Central memory CD4-positive, alpha-beta T cell (primary cell): ENCODE measurements at places on chromosomes 12 and 14.

DNA sequence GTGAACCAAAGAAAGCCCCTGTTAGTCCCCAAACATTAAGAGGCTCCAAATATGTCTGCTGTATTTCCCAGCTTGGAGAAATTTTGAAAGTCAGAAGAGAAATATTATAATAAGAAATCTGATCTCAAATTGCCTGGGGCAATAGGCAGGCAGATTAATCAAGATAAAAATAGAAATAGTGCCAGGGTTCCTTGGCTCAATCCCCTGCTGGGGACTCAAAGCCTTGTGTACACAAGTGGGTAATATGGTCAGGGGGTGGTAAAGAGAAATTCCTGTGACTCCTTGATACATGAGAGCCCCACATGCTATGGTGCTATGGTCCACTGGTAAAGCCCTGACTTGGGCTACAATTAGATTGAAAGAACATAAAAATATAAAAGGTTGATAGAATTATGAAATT, 41.3 kb upstream of the ARID2 start:
- DNase-seq: no peak

GRCh38 chr14:29857551-29857950, 70.1 kb downstream of the PRKD1 start:
- no peak for DNase-seq

GRCh38 chr12:71250166-71250565, 92.4 kb upstream of the TSPAN8 start:
- DNase-seq: no peak

DNA sequence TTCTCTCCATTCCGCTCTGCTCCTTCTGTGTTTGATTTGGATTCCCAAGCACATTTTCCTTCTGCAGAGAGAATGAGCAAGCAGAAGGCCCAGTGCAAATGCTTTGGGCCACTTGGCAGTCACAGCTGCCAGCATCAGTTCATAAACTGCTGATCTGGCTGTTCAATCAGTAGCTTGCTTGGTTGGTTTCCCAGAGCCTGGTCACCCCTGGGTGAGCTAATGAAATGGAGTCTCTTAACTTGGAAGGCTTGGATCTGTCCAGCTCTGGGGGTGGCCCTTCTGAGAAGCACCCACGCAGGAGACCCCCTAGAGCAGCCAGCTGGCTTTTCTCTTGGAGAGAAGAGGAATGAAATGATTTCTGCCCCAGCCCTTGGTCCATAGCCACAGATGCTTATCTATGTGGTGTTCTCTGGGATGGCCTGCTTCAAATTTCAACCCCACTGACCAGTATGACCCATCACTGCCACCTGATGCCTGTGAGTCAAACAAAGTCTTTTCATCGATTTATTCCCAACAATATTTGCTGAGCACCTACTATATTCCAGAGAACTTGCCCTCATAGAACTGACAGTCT, 30.3 kb downstream of the FAIM2 start:
- no peak for DNase-seq

DNA sequence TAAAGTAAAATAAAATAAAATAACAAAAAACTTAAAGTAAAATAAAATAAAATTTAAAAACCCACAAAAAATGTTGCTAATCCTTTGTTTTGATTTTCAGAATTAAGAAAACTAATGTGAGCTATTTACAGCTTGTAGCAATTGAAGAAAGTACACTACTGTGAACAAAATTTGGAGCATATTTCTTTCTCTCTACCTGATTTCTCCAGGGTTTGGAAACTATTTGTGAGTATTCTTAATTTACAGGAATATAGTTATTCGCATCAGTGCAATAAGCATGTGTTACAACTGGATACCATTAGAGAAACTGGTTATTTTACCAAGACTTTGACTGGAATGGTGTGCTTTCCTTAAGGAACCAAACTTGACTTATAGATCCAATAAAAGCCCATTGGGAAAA, 86.1 kb upstream of the CNOT2 start:
- DNase-seq: no peak

DNA sequence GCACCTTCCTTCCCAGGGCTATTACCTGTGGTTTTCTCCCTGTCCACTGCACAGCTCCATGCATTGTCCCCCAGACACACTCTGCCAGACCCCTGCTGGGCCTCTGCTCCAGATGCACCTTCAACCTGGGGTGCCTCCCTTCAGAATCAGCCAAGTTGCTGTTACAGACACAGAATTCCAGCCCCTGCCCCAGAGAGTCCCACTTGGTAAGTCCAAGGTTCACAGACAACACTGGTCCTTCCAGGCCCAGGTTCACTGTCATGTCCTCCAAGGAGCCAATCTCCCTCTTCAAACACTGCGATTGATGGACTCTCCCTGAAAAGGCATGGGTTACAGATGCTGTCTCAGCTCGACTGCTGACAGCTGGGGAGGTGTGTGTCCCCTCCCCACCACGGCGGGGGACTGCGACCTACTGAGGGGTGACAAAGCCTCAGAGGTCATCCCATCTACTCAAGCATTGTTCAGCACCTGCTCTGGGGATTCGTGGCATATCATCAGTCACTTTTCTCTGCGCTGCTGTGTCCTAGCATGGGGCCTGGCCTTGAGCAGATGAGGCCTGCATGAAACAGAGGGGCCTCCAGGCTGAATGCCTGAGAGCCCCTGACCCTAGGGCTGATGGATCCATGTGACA, 24.3 kb downstream of the CALM1 start:
- no peak for DNase-seq

DNA sequence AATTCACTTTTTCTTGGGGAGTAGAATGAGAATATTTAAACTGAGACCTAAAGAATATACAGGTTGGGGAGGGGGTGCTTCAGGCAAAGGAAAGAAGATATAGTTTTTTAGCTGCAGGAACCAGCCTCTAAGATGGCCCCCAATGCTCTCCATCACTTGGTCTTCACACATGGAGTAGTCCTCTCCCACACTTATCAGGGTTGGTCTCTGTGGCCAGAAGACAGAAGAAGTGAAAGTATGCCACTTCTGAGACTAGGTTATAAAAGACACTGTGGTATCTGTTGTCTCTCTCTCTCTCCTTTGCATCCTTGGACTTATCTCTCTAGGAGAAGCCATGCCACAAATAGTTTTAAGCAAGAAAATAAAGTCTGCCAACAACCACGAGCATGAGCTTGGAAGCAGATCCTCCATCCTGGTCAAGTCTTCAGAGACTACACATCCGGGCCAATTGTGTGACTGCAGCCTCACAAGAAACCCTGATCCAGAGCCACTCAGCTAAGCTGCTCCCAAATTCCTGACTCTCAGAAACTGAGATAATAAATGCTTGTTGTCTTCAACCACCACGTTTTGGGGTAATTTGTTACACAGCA, 18.0 kb downstream of the PUS7L start:
- DNase-seq: no peak

DNA sequence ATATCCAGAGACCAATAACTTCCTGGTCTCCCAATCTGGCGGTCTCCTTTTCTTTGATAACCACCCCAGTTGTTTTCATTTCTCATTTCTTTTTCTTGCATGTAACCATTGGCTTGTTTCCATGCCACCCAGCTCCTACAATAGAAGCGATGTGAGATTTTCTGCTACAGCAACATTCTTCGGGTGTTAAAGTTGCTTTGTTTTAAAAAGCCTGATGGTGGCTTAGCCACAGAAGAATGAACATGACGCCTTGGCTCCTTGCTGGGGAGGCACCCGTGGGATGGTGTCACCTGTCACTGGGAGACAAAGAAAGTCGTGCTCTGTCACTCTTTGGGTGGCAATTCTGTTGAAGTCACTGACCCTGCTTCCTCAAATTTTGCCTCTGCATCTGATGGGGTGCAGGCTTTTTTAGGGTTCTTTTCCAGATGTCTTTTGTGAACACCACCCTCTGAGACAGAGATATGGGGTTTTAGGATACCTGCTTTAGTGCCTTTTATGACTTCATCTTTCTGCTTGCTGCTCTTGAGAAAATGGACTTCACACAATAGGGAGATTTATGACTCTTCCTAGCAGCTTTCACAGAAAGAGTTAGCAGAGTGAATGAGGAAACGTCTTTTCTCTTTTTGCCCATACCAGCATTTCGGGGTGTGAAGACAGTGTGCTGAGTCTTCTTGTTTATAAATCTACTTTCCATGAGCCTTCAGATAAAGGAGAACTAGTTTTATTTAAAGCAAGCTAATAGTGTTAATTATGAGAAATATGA, 265.3 kb upstream of the TBX3 start:
- no peak for DNase-seq

- no peak for DNase-seq
Measured at GRCh38 chr14:36028665-36029064, 147.9 kb downstream of the PTCSC3 start.

DNA sequence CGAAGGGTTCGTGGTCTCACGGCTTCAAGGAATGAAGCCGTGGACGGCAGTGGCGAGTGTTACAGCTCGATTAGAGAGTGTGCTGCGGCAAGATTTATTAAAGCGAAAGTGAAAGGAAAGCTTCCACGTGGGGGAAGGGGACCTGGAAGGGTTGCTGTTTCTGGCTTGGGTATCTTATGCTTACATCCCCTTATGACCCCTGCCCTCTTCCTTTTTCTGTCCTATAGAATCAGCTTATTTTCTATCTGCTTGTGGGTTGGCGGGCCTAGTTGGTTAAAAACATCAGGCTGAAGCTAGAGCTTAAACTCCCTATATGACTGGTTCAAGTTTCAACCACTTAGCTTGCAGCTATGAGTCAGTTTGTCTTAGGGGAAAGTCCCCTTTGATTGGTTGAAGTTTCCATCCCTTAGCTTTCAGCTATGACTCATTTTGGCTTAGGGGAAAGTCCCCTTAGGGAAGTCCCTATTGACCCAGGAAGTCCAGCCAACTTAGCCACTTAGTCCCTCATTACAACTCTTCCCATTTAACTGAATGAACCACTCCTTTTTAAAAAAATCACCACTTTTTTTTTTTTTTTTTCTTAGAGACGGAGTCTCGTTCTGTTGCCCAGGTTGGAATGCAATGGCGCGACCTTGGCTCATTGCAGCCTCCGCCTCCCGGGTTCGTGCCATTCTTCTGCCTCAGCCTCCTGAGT, 1494.7 kb upstream of the TMEM132C start:
- peak; percentile 72 for DNase-seq

DNA sequence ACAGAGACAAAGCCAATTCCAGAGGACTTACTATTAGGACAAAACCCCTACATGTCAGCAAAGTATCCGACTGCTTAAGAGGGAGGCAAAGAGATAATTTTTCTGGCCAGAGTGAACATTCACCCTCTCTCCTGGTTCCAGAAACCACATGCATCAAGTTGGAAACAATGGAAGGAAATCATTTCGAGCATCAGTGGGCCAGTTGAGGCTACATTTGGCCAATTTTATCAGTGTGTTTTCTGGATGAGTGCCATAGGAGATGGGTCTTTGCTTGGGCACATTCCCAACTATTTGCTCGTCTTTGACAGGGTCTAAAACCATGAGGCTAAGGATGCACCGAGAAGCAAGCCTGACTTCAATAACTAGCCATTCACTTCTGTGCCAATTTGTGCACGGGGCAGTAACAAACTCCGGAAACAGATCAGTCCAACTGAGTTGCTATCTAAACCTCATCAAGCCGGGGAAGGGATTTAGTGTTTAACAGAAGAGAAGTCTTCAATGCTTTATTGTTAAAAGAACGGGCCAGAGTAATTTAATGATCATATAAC, 17.4 kb downstream of the EGLN3 start:
- DNase-seq: no peak

- DNase-seq: no peak
Measured at GRCh38 chr14:58430156-58430555, 2.6 kb downstream of the KIAA0586 start.

GRCh38 chr12:90896164-90896563, 58.8 kb downstream of the CCER1 start:
- no peak for DNase-seq

GRCh38 chr12:50249464-50250182, 33.7 kb downstream of the LIMA1 start:
- no peak for DNase-seq

DNA sequence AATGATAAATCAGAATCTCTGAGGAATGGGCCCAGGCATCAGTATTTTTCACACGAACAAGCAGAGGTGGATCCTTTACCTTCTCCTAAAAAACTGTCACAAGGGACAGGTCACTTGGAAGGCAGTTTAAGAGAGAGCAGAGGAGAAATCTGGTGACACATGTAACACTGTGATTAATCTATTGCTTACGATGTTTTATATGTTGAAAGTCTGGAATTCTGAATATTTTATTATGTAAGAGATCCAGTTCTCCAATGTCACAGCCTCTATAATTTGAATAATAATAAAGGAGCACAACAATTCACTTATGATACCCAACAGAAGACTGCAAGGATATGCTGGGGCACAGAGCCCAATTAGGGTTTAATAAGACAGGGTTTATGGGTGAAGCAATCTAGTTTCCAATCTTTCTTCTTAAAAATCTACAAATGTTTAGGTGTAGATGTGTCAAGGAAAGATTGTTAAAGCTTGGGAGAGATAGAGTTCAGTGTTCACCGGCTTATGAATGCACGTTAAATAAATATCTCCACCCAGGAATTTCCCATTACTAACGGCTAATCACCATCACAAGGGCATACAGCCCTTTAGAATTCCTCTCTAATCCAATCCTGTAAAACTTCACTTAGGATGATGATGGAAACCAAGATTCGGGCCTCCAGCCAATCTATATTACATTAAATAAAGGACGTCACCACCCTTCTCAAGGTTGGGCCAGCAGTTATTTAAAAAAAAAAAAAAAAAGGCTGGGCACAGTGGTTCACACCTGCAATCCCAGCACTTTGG, 23.4 kb downstream of the DUSP16 start:
- no peak for DNase-seq

DNA sequence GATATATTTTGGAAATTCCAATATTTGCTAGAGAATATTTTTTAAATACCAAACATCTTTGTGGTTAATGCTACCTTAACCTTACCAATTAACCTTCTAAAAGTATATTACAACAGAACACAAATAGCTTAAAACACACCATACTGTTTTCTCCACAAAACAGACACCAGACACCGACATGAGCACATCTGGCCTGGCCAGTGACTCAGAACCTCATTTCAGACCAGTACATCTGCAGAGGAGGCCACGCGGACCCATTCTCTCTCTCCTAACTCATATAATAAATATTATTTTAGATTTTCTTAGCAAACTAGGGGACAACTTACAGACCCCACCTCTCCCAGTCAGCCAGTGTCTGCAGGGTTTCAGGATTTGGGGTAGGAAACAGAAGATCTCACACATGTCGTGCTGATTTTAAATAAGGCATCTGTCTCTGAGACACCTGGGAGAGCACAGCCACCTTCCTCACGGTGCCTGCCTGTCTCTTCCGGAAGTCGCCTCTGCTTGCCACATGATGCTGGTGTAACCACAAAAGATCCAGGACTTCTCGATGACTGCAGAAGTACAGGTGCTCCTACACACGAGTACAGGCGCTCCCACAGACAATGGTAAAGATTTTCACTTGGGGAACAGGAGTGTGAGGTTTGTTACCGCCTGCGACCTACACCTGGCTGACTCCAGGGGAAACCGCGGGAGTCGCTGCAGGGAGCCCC, 9.7 kb upstream of the ANKLE2 start:
- peak; percentile 68 for DNase-seq

DNA sequence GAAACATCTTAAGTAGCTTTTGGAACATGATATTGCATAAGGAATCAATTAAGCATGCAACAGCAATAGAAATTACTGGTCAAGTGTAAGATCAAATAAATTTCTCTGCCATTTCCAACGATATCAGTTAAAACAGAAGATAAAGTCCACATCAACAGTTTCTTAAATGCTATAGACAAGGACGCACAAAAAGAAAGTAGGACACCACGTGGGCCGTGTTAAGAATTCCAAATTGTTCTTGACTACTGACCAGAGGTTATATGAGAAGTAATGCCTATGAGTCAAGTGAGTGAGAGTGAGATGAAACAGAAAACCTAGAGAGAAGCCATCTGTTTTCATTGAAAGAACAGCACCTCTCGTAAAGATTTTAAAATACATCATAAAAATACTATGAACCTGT, 318.2 kb downstream of the TMEM117 start:
- no peak for DNase-seq
